Neuronal stem cell (in vitro differentiated cells): ENCODE measurements at places on chromosomes 4 and X.
A peak's percentile ranks its signal among the peaks of the same experiment; 100 is the strongest.

- DNase-seq: peak; percentile 14
These were observed 1.5 kb downstream of the ATOH1 start for GRCh38 chr4:93829820-93830687.

DNA sequence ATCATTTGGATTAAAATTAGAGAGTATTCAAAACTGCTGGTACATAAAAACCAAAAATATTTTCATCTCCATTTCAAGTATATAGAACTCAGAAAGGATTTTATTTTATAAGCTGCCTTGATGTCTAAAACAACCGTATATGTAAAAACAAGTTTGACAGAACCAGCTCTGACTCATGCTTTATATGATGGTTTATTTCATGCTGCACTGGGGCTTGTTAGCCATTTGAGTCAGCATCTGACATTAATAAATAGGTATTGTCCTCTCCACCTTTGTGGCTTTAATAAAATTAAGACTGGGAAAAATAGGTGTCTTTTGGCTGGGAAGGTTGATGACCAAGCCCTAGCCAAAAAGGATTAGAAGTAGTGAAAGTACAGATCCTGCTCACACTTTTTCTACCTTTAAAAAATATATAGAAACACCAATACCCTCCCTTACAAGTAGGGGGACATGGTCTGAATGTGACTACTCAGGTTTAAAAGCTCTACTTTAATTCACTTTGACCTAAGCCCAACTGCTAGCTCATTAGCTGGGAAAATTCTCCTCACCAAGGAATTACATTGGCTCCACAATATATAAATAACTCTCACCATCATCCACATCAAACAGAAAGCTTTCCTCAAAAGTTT lies 228.1 kb downstream of the ADAMTS3 start:
- DNase-seq: no peak

DNA sequence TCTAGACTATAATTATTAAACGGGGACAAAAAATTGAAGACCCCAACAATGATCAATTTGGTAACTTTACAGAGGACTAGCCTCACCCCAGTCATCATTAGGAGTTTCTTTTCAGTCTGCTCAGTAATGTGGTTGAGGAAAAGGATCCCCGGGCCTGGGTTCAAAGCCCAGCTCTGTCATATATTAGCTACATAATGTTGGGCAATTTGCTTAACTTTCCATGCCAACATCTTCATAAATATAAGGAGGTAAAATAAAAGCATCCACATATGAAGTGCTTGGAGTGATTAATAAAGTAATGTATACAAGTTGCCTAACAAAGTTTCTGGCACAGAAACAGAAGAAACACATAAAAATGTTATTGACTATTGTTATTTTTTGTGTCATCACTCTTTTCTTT lies 53.4 kb upstream of the ANTXR2 start:
- no peak for DNase-seq

DNA sequence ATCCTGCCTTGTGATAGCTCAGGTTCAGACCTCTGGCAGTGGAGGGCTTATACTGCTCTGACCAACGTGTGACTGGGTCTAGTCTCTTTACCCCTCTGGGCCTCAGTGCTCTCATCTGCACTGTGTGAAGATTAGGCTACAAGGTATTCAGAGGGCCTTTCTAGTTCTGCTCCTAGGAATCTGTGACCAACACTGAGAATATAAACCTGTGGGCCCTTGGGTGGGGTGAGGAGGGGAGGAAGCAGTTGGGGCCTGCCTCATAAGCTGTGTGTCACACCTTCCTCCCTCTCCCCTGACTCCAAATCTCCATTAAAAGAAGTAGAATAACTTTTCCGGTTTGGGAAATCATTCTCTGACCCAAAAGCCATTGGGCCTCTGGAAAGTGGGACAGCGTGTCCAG lies 66.3 kb upstream of the MSN start:
- no peak for DNase-seq

GRCh38 chr4:110616238-110617074 lies 6.4 kb downstream of the PITX2 start:
- no peak for DNase-seq

DNA sequence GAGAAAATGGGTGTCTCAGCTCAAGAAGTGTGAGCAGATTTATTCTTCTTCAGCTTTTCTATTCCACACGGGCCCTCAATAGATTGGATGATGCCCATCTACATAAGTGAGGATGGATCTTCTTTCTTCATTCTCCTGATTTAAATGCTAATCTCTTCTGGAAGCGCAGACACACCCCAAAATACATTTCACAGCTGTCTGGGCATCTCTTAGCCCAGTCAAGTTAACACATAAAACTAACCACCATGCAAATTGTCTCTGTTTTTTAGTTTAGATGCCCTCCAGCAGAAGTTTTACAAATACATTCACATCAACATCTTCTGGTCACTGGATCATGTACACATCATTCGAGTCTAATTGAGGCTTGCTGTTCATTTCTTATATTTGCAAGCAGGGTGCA lies 249.0 kb upstream of the VCX3A start:
- DNase-seq: no peak
